MCF 10A (cell line): ENCODE measurements at places on chromosomes 3 and 15. TPM values are rescaled to one million over a fixed set of nuclear protein-coding genes. Genes with fewer than 3 reads are reported as not detected.

The IL5RA gene
- not detected in 2 replicates for total RNA-seq

- H3K27me3 ChIP-seq = no peaks in the 10 kb centered on the region
- no peak overlapping the region for H3K4me3 ChIP-seq
- H3K4me1 ChIP-seq = no peaks in the 10 kb centered on the region
Observed at GRCh38 chr3:7075901-7076300, 215.0 kb downstream of the GRM7 start.

DNA sequence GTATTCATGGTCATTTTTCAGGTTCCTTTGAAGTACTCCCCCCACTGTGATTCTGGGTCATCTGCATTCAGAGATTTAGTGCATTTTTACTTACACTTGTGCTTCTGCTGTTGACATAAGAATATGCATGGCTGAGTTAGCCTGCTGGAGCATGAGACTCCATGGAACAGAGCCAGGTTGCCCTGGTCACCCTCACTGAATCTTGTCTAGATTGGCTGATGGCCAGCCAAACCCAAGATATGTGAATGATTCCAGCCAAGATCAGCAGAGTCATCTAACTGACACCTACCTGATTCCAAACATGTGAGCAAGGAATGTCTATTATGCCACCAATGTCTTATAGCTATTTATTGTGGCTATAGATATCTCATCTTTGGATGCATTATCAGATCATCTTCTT, 25.1 kb downstream of the DTWD1 start:
- H3K27me3 ChIP-seq = no peaks in the 10 kb centered on the region
- DNase-seq = peak; percentile 75
- H3K36me3 ChIP-seq = peaks cover 27% of the 10 kb centered on the region
- H3K4me1 ChIP-seq = peaks cover 15% of the 10 kb centered on the region
- H3K27ac ChIP-seq = peak overlapping the region; percentile 39
- no peak overlapping the region for H3K4me3 ChIP-seq

GRCh38 chr3:185081521-185081920, 71.3 kb downstream of the C3orf70 start:
- no peak for DNase-seq
- peaks cover 22% of the 10 kb centered on the region for H3K27me3 ChIP-seq
- H3K27ac ChIP-seq = no peak overlapping the region
- no peaks in the 10 kb centered on the region for H3K4me1 ChIP-seq
- no peak overlapping the region for H3K4me3 ChIP-seq

GRCh38 chr15:45307230-45307924, 55.3 kb downstream of the SLC28A2 start:
- no peaks in the 10 kb centered on the region for H3K36me3 ChIP-seq
- peak; percentile 37 for DNase-seq
- peak overlapping the region; percentile 35 for H3K4me3 ChIP-seq
- peaks cover 21% of the 10 kb centered on the region for H3K27me3 ChIP-seq
- no peak overlapping the region for H3K27ac ChIP-seq

- H3K27me3 ChIP-seq = no peaks in the 10 kb centered on the region
- no peak overlapping the region for H3K27ac ChIP-seq
- peaks cover 7% of the 10 kb centered on the region for H3K36me3 ChIP-seq
Observed at GRCh38 chr3:45659661-45660566, 29.3 kb upstream of the SACM1L start.

GRCh38 chr15:74873756-74874424, 725 bp upstream of the SCAMP2 start:
- H3K27ac ChIP-seq = peak overlapping the region; percentile 95
- DNase-seq = no peak
- H3K4me3 ChIP-seq = peak overlapping the region; percentile 100
- H3K36me3 ChIP-seq = peaks cover 12% of the 10 kb centered on the region
- no peaks in the 10 kb centered on the region for H3K27me3 ChIP-seq

DNA sequence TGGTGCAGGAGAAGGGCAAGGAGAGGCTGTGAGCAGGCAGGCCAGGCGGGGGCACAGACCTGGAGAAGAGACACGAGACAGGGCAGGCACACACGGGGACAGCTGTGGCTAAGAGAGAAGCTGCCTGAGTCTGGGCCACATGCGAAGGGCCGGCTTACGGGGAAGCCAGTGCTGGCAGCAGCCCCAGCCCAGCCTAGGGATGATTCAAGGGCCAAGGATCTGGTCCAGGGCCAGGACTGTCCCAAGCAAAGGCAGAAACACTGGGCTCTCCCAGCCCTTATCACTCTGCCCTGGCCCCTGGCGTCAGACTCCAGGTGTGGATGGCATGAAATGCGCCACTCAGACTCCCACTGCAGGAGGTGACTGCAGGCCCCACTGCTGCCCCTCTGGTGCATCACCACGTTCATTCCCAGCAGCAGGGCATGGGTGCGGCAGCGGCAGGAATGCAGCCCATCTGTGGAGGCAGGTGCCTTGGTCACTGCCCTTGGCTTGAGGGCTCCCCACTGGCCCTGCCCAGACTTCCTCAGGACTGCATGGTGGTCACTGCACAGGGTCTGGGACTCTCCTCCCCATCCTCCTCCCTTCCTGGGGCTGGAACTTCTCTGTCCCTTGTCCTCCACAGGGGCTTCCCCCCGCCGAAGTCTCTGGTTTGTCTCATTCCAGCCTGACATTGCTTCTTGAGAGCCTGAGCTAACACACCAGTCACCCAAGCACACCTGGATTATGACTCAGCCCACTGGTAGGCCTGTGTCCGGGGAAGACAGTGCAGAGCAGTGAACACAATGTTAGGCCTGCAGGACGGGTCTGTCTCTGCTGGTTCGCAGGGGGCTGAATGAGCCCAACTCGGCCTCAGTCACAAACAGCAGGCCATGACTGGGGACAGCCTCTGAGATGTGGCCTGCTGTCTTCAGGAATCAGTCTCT, 69.3 kb downstream of the TBC1D2B start:
- H3K4me3 ChIP-seq = peak overlapping the region; percentile 12
- peak overlapping the region; percentile 90 for H3K27ac ChIP-seq
- peak; percentile 89 for DNase-seq
- H3K27me3 ChIP-seq = no peaks in the 10 kb centered on the region

The TUSC7 gene
- total RNA-seq = not detected in 2 replicates

The PEX11A gene
- total RNA-seq = 3.4 and 3.9 TPM in 2 replicates

The IQGAP1 gene
- total RNA-seq = 264 and 284 TPM in 2 replicates

DNA sequence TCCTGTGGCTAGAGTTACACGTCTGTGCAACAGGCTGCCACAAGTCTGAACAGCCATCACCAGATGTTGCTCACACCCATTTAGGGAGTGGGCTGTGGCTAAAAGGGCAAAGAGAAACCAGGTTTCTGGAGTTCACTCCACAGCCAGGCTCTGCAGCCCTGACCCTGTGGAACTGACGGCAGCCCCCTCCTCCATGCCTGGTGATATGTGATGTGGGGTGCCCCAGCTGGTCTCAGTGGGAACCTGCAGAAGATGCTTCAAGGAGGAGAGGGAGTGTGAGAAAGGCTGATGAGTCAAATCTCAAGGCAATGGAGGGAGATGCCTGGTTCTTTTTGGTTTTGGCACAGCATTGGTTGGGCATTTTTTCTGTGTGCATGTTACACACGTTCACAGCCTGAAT, 130.6 kb downstream of the TPRA1 start:
- H3K27me3 ChIP-seq = no peaks in the 10 kb centered on the region
- no peak for DNase-seq
- H3K36me3 ChIP-seq = no peaks in the 10 kb centered on the region
- H3K4me3 ChIP-seq = no peak overlapping the region
- peaks cover 28% of the 10 kb centered on the region for H3K4me1 ChIP-seq
- no peak overlapping the region for H3K27ac ChIP-seq

GRCh38 chr3:111621535-111621934, 26.4 kb upstream of the ZBED2 start:
- no peaks in the 10 kb centered on the region for H3K36me3 ChIP-seq
- H3K27ac ChIP-seq = no peak overlapping the region
- peaks cover 20% of the 10 kb centered on the region for H3K4me1 ChIP-seq
- no peaks in the 10 kb centered on the region for H3K27me3 ChIP-seq
- H3K4me3 ChIP-seq = no peak overlapping the region

- H3K27ac ChIP-seq = no peak overlapping the region
- H3K4me1 ChIP-seq = no peaks in the 10 kb centered on the region
- no peaks in the 10 kb centered on the region for H3K27me3 ChIP-seq
- no peaks in the 10 kb centered on the region for H3K36me3 ChIP-seq
Observed at GRCh38 chr3:52293491-52294319, 6.1 kb downstream of the GLYCTK start.

DNA sequence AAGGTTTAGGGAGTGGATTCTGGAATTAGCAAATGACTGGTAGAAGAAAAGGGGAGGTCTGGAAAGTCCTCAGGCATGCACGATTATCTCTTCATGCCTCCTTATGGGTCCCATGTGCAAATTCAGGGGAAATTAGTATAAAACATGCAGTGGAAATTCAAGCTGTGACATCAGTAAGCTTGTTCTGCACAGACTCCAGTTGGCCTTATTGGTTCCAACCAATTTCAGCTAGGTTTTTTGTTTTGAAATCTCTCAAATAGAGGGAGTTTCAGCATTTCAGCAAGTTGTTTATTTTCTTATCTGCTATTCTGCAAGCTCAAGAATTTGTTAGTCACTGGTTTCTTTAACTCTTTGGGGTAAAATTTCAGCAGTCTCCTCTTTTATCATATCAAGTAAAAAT, 774 bp upstream of the TMCO5A start:
- H3K27me3 ChIP-seq = peaks cover 42% of the 10 kb centered on the region
- no peak overlapping the region for H3K27ac ChIP-seq
- H3K4me3 ChIP-seq = no peak overlapping the region
- no peaks in the 10 kb centered on the region for H3K36me3 ChIP-seq
- no peaks in the 10 kb centered on the region for H3K4me1 ChIP-seq

GRCh38 chr3:58536501-58537411, at the start of gene ACOX2:
TSS of gene ACOX2 (minus strand) at chr3:58537190. CDS start at chr3:58535106, 2,084 bp downstream.
- H3K27ac ChIP-seq = no peak within 1 kb of the TSS
- no peaks in the 10 kb centered on the region for H3K36me3 ChIP-seq
- no peak within 1 kb of the TSS for H3K4me3 ChIP-seq
- no peak for DNase-seq

DNA sequence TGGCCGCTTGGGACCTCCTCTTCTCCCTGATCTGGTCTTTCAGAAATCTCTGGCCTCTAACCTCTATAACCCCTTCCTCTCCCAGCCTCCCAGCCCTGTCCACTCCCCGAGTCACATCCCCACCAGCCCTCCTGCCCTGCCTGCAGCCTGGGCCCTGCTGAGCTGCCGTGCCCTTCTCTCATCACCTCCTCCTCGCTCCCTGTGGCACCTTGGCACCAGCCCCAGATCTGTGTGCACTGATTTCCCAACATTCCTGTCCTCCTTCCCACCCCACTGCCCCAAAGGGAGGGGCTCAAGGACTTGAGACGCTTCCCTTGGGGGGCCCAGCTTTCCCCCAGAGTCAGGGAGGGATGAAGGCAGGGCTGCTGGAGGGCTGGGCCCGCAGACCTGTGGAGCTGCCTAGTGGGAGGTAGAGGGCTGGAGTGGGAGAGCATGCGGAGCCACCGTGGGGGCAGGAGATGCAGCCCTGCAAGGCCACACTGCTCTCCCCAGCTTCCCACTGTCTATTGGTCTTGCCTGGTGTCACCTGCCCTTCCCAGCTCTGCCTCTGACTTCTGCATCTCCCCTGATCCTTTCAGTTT, 42.7 kb downstream of the EXOG start:
- no peaks in the 10 kb centered on the region for H3K4me1 ChIP-seq
- H3K27ac ChIP-seq = no peak overlapping the region
- no peaks in the 10 kb centered on the region for H3K27me3 ChIP-seq
- no peaks in the 10 kb centered on the region for H3K36me3 ChIP-seq

The SSUH2 gene
- 0.32 and 0.51 TPM in 2 replicates for total RNA-seq

DNA sequence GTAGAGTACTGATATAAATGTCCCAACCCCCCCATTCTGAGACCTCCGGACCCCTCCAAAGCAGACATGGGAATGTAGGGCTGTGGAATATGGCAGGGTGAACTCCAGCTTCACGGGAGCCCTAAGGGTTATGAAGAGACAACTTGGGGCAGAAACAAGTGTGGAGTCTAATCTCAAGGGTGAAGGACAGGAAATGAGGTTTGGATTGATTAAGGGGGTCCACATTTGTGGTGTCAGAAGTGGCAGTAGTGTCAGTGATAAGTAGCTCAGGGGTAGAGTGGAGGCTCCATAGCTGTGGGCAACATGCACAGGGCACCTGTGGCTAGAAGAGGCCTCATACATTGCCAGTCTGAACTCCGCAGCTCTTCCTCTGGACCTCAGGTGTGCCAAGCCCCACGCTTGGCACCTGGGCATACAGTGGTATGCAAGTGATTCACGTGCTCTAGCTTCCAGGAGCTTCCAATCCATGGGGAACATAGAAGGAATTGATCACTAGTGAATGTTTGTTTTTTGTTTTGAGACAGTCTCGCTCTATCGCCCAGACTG, 4.1 kb upstream of the P4HTM start:
- H3K4me1 ChIP-seq = peaks cover 18% of the 10 kb centered on the region
- no peak overlapping the region for H3K4me3 ChIP-seq
- no peaks in the 10 kb centered on the region for H3K27me3 ChIP-seq
- peak overlapping the region; percentile 39 for H3K27ac ChIP-seq
- peaks cover 38% of the 10 kb centered on the region for H3K36me3 ChIP-seq

The RBMS3 gene
- total RNA-seq = 65.5 and 74.2 TPM in 2 replicates

- H3K36me3 ChIP-seq = no peaks in the 10 kb centered on the region
- H3K27ac ChIP-seq = no peak overlapping the region
- no peak for DNase-seq
- H3K27me3 ChIP-seq = no peaks in the 10 kb centered on the region
Observed at GRCh38 chr15:58490086-58490887, 58.5 kb downstream of the LIPC start.

The KNG1 gene
- total RNA-seq = not detected in 2 replicates

GRCh38 chr15:50280271-50280670, 14.7 kb upstream of the HDC start:
- H3K4me3 ChIP-seq = no peak overlapping the region
- peaks cover 10% of the 10 kb centered on the region for H3K4me1 ChIP-seq
- H3K27me3 ChIP-seq = no peaks in the 10 kb centered on the region
- DNase-seq = peak; percentile 38
- H3K27ac ChIP-seq = peak overlapping the region; percentile 24

DNA sequence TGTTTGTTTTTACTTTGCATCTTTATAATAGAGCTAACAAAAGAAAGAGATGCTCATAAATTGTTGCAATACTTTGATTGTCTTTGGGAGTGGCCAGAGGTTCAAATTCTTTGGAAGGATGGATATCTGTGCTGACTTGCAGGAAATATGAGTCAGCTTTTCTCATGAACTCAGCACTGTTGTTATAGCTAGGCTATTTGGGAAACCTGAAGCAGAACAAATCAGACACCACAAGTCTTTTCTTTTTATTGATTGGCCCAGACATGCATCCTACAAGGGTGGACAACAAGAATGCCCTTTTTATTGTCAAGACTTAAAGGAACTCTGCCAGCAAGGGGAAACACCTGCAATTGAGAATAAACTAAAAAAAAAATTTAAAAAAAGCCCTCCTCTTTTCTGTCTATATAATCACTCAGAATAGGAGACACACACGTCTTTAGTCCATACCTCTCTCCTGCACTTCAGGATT, 4.6 kb upstream of the DENND4A start:
- no peaks in the 10 kb centered on the region for H3K36me3 ChIP-seq
- peak; percentile 79 for DNase-seq
- peak overlapping the region; percentile 75 for H3K27ac ChIP-seq
- peaks cover 31% of the 10 kb centered on the region for H3K4me1 ChIP-seq
- H3K27me3 ChIP-seq = no peaks in the 10 kb centered on the region
- H3K4me3 ChIP-seq = no peak overlapping the region

GRCh38 chr3:171508676-171509075, 48.5 kb upstream of the TNIK start:
- DNase-seq = no peak
- H3K4me3 ChIP-seq = no peak overlapping the region
- H3K4me1 ChIP-seq = no peaks in the 10 kb centered on the region
- H3K27ac ChIP-seq = no peak overlapping the region
- H3K36me3 ChIP-seq = no peaks in the 10 kb centered on the region
